ENCODE measurements at places on chromosomes 16 and 17.

GRCh38 chr17:68908045-68908444, 47.1 kb downstream of the ABCA8 start:
- no peak for DNase-seq

GRCh38 chr16:57669476-57670162, 1.5 kb downstream of the ADGRG3 start:
- DNase-seq: no peak

GRCh38 chr17:4815043-4815675, 8.2 kb downstream of the PLD2 start:
- no peak for DNase-seq

- peak; percentile 30 for DNase-seq
Observed at GRCh38 chr17:63178530-63178929, 212.5 kb downstream of the TANC2 start.

GRCh38 chr16:88487920-88488851, 35.1 kb downstream of the ZFPM1 start:
- DNase-seq: no peak

DNA sequence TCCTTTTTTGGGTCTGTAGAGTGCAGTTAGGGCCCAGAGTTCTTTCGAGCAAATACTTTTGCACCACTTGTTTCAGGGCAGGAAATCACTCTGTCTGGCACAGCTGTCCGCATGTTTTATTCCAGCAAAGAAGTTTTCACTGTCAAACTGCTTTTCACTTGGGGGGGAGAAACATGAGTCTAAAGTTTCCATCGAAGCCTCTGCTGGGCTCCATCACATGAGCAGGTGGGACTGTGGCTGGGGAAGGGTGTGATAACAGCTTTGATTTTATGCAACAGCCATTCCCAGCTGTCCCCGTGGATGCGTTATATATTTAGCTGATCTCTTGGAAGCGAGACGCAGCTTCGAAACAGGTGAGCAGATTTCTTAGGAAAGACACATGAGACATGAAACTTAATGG, 288.6 kb downstream of the SNX29 start:
- DNase-seq: no peak

DNA sequence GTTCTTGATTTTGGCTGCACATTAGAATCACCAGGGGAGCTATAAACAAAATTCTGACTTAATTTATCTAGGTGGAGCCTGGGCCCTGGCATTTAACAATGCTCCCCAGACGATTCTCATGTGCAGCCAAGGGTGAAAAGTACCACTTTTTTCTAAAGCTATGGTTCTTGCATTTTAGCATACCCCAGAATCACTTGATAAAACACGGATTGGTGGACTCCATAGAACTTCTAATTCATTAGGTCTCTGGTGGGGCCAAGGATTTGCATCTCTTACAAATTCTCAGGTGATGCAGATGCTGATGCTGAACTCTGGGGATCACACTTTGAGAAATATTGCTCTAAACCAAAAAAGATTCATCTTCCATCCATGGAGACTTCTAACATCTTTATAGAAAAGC, 74.5 kb downstream of the RPGRIP1L start:
- no peak for DNase-seq

DNA sequence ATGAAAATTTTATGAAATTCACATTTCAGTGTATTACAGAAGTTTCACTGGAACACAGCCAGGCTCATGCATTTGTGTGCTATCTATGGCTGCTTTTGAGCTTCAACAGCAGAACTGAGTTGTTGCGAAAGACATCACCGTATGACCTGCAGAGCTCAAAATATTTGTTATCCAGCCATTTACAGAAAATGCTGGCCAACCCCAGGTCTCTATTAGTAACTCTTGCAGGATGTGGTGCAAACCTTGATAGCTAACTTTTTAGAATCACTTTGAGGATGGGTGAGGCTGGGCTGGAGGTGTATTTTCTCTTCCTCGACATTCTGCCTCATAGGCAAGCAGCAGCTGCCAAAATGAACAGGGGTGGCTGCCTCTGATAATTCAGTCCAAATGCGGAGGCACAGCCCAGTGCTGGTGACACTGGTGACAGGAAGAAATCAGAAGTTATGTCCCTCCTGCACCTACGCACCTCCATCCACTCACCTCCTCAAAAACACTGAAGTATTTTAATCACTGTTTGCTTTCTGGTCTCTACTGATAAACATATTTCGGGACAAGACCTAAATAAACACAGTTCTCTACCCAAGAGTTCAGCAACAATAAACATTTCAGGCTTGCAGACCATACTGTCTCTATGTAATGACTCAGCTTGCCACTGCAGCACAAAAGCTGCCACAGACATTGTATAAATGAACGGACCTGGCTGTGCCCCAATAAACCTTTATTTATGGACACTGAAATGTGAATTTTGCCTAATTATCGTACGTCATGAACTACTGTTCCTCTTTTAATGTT, 28.5 kb downstream of the ARHGAP17 start:
- no peak for DNase-seq

DNA sequence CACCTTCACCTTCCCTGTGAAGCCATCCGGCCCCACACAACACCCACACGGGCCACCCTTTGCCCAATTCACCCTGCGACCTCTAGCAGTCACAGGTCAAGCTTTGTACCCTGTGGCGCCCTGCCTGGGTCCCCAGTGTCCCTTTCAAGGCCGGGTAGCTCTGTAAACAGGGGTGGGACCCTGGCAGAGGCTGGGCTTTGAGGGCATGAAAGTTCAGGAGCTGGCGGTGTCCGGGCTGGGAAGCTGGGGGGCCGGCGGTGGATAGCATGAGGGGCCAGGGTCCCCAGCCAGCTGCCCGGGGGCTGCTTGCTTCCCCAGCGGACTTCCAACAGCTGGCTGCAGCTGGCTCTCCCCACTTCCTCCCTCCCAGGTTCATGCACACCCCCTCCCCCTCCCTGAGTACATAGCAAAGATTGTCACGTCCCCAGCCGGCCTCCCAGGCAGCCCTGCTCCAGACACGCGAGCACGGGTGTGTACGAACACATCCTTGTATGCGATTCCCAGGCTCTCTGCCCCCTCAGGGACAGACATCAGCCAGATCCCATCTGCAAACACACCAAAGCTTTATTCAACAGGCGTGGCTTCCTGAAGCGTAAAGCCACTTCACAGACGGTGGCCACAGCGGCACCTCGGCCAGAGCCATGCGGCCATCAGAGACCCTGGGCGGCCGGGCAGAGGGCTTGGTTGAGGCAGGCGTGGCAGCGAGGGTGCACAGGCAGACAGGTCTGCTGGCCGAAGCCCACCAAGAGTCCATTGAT, 8.2 kb downstream of the NTHL1 start:
- DNase-seq: peak; percentile 64

GRCh38 chr16:12542818-12543699, 260.6 kb downstream of the CPPED1 start:
- no peak for DNase-seq

GRCh38 chr17:34579979-34580684, 750 bp downstream of the TMEM132E start:
- no peak for DNase-seq

GRCh38 chr17:5619088-5619740, 34.9 kb upstream of the NLRP1 start:
- no peak for DNase-seq
